Esophagus squamous epithelium (tissue), 5 donors: ENCODE measurements at places on chromosomes 2 and 18.

- DNase-seq, result no peak
Observed at GRCh38 chr2:100334929-100335328, 12.6 kb upstream of the LONRF2 start.

DNA sequence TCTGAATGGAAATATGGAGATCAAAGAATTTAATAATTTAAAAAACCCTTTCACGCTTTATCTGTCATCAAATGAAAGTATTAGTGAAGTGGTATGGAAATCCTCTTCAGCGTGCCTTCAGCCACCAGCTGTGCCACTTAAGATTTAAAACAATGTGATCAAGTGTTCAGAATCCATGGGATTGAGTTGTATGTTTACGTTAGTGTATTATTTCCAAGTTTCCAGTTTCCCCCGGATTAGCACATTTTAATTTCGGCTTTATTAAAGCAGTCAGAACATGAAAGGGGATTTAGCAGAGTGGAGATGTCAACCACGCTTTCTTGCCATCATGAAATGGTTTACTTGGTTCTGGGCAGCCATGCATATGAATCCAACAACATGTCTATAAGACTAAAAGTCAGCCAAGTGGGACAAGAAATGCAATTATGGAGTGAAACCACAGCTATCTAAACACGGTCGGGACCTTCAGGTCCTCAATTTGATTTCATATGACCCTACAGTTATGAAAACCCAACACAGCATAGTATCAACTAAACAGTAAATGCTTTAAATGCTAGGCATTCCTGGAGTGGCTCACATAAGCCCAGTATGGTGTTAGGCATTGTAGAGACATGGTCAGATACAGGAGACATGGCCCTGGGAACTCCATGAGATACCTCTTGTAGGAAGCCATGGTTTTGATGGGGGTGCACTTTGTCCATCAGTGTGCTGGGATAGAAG is 224.9 kb upstream of the EPAS1 start:
- no peak for DNase-seq

DNA sequence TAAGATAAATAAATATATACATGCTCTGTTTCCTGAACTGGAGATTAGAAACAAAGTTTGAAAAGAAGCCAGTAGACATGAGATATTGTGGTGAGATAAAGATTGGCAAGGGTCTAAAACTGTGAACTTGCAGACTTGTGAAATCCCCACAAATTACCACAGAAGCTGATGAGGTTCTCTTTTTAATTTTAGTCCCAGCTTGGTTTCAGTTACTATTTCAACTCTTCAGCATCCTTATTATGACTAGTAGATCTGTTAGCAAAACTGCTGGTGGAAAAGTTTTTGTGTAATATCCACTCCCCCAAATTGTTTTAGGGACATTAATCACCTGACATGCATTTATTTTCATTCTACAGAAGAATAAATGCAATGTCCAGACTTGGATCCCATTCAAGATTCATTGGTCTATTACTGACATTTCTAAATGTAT is 20.8 kb downstream of the RASGRP3 start:
- DNase-seq, result no peak

DNA sequence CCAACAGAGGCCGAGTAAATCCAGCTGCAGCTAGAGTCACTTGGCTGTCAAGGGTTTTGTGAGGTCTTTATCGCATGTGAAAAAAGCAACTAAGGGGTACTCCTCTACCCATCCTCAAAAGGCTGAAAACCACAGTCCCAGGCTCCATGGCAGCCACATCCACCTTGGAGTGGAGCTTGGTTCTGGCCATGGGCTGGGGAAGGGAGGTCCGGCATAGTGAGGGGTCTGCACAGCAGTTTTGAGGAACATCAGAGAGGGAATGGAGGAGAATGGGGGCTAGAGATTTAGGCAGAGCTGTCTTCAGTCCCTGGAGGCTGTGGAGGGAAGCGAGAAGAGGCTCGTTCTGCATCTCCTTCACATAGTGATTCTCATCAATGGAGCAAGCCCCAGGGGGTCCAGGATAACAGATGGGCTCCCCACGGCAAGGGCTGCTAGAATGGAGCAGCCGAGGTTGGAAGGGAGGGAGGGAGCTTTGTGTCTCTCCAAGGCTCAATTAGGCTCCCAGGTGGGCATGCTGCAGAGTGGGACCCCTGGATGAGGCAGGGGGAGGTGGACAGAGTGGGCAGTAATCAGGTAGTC is 21.0 kb downstream of the MROH2A start:
- no peak for DNase-seq

- no peak for DNase-seq
Observed at GRCh38 chr2:164976301-164976700, 21.0 kb upstream of the SLC38A11 start.
